ENCODE measurements at places on chromosomes 2 and 18. TPM values are rescaled to one million over a fixed set of nuclear protein-coding genes. Genes with fewer than 3 reads are reported as not detected.
A peak's percentile ranks its signal among the peaks of the same experiment; 100 is the strongest.

Gene SMAD7
- total RNA-seq, result 7.0 TPM

Gene KCNS3
- 3.3 TPM for total RNA-seq

DNA sequence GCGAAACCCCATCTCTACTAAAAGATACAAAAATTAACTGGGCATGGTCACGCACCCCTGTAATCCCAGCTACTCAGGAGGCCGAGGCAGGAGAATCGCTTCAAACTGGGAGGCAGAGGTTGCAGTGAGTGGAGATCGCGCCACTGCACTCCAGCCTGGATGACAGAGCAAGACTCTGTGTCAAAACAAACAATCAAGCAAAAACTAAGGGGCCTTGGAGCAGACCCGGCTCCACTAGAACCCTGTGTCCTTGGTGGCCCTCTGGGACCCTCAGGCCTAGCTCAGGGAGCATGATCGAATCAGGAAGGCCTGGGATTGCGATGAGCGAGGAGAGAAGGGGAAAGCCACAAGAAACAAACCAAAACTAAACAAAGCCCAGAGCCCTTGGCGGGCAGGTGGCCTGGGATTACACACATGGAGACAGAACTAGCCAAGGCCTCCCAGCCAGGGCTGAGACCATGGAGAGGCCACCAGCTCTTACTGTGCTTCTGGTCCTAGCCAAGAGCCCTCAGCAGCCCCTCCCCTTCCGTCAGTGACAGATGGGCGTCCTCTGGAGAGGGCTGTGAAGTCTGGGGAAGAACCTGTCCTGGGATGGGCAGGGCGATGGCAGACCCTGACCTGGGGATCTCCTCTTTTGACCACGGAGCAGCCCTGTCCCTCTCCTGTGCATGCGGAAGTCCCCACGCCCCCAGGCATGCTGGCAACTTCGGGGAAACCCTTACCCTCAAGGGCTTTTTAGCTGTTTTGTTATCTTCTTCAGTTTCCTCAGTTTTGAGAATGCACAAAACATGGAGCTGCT is 27.4 kb upstream of the CATIP start:
- H3K36me3 ChIP-seq, result no peaks in the 10 kb centered on the region
- no peak overlapping the region for H3K27ac ChIP-seq
- H3K27me3 ChIP-seq, result no peaks in the 10 kb centered on the region

DNA sequence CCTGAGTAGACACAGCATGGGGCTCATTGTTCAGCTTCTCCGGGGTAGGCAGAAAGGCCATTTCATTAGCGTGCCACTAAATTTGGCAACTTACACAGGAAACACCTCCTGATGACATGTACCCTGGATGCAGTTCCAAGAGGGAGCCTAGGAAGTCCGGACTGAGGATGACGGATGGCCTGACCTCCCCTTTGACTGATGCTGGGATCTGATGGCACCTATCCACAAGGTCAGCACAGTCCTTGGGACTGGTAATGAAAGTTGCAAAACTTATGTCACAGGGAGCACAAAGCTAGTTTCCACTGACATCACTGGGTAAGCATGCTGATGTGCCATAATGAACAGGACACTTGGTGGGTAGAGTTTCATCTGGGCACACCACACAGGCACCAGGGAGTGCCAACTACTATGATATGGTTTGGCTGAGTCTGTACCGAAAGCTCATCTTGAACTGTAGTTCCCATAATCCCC is 126.7 kb upstream of the ARL4C start:
- H3K27ac ChIP-seq, result no peak overlapping the region
- no peaks in the 10 kb centered on the region for H3K4me1 ChIP-seq
- H3K4me3 ChIP-seq, result no peak overlapping the region
- DNase-seq, result no peak
- H3K36me3 ChIP-seq, result no peaks in the 10 kb centered on the region

GRCh38 chr2:202064881-202065230 is 8.2 kb upstream of the KIAA2012 start:
- DNase-seq, result no peak
- no peaks in the 10 kb centered on the region for H3K4me1 ChIP-seq
- no peaks in the 10 kb centered on the region for H3K27me3 ChIP-seq
- H3K27ac ChIP-seq, result no peak overlapping the region

- no peak overlapping the region for H3K27ac ChIP-seq
- no peaks in the 10 kb centered on the region for H3K27me3 ChIP-seq
- peaks cover 9% of the 10 kb centered on the region for H3K36me3 ChIP-seq
- DNase-seq, result no peak
Measured at GRCh38 chr2:55581874-55582547, 35.4 kb downstream of the PPP4R3B start.

DNA sequence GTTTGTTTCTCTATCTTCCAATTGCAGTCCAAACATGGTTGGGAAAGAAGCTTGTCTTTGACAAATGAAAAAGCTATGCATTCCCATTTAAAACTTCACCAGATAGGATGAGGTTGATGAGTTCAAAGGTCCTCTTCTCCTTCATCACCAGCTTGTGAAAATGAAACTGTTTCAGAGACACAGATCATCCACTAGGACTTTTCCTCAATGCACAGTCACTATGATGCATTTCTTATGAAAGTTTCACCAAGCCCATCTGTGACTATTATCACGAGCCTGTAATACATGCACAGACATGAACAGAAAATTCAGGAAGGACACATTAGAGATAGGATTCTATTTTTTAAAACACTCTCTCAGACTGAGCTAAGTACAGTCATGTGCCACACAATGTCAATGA is 644.4 kb downstream of the PLCL1 start:
- H3K4me3 ChIP-seq, result no peak overlapping the region
- no peaks in the 10 kb centered on the region for H3K27me3 ChIP-seq
- DNase-seq, result no peak
- no peak overlapping the region for H3K27ac ChIP-seq

Gene TWIST2
- 0.63 TPM for total RNA-seq

Gene SNORC
- 1.2 TPM for total RNA-seq

GRCh38 chr2:11773747-11774525 is 27.5 kb downstream of the LPIN1 start:
- H3K27ac ChIP-seq, result no peak overlapping the region
- H3K4me1 ChIP-seq, result no peaks in the 10 kb centered on the region
- no peaks in the 10 kb centered on the region for H3K27me3 ChIP-seq

Gene GALNT5
- 0.19 TPM for total RNA-seq

GRCh38 chr18:13548966-13549879 is 177.1 kb downstream of the FAM210A start:
- peak; percentile 15 for DNase-seq
- no peak overlapping the region for H3K4me3 ChIP-seq
- no peak overlapping the region for H3K27ac ChIP-seq
- H3K36me3 ChIP-seq, result no peaks in the 10 kb centered on the region
- no peaks in the 10 kb centered on the region for H3K27me3 ChIP-seq

GRCh38 chr2:164816046-164816445 is 25.6 kb downstream of the COBLL1 start:
- H3K27ac ChIP-seq, result no peak overlapping the region
- H3K36me3 ChIP-seq, result no peaks in the 10 kb centered on the region
- no peak overlapping the region for H3K4me3 ChIP-seq
- peaks cover 9% of the 10 kb centered on the region for H3K4me1 ChIP-seq
- no peaks in the 10 kb centered on the region for H3K27me3 ChIP-seq
- no peak for DNase-seq

- H3K4me3 ChIP-seq, result no peak overlapping the region
- DNase-seq, result no peak
- H3K27me3 ChIP-seq, result no peaks in the 10 kb centered on the region
- no peaks in the 10 kb centered on the region for H3K4me1 ChIP-seq
- no peak overlapping the region for H3K27ac ChIP-seq
Measured at GRCh38 chr2:124138076-124138475, 113.0 kb downstream of the CNTNAP5 start.

DNA sequence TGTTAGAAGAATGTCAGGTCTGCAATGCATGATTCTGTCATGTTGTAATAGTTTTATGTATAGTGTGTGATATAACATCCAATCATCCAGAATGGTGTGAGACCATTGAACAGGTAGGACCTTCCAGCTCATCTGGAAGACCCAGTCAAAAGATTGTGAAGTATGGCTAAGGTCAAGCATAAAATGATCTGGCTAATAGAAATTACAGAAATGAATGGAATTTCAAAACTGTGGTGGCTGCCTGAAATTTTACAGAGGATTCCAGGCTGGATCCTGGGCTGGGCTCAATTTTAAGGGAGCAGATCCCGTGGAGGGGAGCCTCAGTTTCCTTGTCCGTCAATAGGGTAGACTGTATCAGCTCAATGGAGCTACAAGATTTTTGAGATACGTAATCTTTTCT is 39.1 kb downstream of the ACKR3 start:
- peaks cover 9% of the 10 kb centered on the region for H3K4me1 ChIP-seq
- no peak for DNase-seq
- H3K27ac ChIP-seq, result no peak overlapping the region
- no peaks in the 10 kb centered on the region for H3K36me3 ChIP-seq

- DNase-seq, result no peak
- H3K27me3 ChIP-seq, result no peaks in the 10 kb centered on the region
- no peak overlapping the region for H3K27ac ChIP-seq
Measured at GRCh38 chr2:134167015-134167414, 86.9 kb upstream of the MGAT5 start.

DNA sequence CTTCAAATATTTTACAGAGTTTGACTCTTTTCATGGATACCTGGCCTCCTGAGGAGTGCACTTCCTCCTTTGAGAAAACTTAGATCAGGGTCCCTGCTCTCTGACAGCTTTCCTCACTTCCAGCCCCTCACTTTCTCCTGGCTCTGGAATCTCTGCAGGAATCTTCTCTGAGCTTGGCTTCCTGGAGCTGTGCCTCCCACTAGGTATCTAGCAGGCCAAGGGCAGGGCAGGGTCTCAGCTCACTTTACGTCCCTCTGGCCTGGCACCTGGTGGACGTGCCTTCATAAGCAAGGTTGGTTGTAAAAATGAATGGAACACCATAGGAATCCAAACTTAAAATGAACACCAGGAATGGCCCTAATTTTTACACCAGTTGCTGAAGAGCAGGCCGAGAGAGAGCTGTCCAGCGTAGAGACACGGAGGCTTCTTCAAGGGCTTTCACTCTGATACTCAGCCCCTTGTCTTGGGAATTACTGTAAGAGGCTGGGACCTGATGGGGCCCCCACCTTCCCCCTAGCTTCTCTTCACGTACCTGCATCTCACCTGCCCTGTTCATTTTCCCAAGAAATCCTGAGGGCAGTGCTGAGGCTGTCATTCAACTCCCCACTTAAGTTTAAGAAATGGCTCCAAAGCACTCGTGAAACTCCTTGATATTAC is 426.9 kb upstream of the ID2 start:
- no peak overlapping the region for H3K27ac ChIP-seq
- no peak overlapping the region for H3K4me3 ChIP-seq
- DNase-seq, result no peak
- no peaks in the 10 kb centered on the region for H3K36me3 ChIP-seq

DNA sequence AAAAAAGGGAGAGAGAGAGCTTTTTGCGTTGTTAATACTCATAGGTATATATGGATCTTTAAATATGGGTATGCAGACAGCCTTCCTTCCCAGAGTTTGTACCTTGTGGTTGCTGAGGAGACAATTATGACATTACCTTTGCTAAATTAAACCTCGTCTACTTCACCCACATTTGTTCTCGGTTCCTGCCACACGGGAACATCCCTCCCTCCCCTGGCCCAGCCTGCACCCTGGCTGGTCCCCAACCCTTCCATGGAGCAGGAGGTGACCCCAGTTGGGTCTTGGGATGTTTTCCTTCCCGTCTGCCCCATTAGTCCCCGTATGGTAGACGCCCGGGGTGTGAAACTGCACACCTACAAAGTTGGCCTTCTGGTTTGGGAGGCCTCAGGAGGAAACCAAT is 105.3 kb upstream of the FZD7 start:
- no peak for DNase-seq
- H3K27me3 ChIP-seq, result no peaks in the 10 kb centered on the region
- H3K4me3 ChIP-seq, result no peak overlapping the region
- no peak overlapping the region for H3K27ac ChIP-seq
- no peaks in the 10 kb centered on the region for H3K4me1 ChIP-seq
- H3K36me3 ChIP-seq, result no peaks in the 10 kb centered on the region

Gene DNAJC5G
- total RNA-seq, result not detected

Gene STAT4
- total RNA-seq, result 2.5 TPM

Gene ST6GAL2
- 0.46 TPM for total RNA-seq

Gene KIF5C
- total RNA-seq, result 0.88 TPM

DNA sequence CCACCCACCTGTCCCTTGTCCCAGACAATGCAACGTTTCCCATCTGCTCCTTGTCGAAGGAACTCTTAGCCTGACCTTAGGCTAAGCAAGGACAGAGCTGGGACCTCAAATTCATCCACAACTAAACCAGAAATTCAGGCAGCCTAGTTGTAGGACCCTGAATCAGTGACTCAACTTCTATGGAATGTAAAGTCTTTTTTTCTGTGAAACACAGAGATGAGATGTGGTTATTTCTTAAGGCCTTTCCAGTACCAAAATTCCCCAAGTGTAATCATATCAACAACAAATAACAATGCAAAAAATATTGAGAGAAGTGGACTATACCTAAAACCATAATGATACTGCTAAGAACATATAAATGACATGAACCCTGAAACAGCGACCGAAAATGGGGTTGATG is 46.7 kb downstream of the EN1 start:
- no peaks in the 10 kb centered on the region for H3K4me1 ChIP-seq
- no peaks in the 10 kb centered on the region for H3K36me3 ChIP-seq
- DNase-seq, result no peak
- no peaks in the 10 kb centered on the region for H3K27me3 ChIP-seq

GRCh38 chr18:10142056-10142455 is 228.2 kb downstream of the VAPA start:
- H3K36me3 ChIP-seq, result no peaks in the 10 kb centered on the region
- peak overlapping the region; percentile 78 for H3K27ac ChIP-seq
- H3K4me1 ChIP-seq, result peaks cover 6% of the 10 kb centered on the region
- no peak overlapping the region for H3K4me3 ChIP-seq
- no peaks in the 10 kb centered on the region for H3K27me3 ChIP-seq
- DNase-seq, result no peak

DNA sequence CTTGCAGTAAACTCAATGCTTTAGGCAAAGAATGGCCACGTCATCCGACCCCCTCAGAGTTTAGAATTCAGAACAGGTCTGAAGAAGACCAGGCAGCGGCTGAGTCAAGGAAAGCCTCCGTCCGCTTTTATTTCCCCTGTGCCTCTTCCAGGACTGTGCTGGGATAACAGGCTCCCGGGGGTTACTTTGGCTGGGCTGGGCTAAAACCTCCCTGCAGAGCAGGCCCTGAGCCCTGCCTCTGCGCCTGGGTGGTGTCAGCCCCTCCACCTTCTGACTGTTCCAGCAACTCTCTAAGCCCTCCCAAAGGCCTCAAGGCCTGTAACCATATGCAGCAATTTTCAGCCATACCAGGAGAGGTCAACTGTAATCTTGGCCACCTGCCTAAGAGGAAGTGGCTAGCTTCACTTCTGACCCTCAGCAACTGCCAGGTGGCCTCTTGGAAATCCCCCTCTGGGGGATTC is 166.5 kb downstream of the RPIA start:
- peak overlapping the region; percentile 34 for H3K27ac ChIP-seq
- DNase-seq, result no peak
- H3K27me3 ChIP-seq, result no peaks in the 10 kb centered on the region
- H3K4me3 ChIP-seq, result no peak overlapping the region
- H3K4me1 ChIP-seq, result no peaks in the 10 kb centered on the region

DNA sequence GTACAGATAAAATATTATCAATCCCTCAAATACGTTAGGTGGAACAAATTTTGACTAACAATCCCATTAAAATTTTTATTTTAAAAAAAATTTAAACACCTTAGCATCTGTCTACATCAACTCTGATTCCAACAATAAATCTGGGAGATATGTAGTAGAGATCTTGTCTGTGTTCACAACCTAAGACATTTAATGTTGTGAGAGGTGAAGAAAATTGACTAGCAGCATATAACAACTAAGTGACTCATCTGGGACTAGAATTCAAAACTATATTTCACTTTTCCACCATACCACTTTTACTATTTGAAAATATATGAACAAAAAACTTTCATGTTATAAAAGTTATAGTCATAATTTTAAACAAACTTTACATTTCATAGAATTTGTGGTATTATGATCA is 97.9 kb downstream of the ATAD2B start:
- H3K27me3 ChIP-seq, result no peaks in the 10 kb centered on the region
- no peaks in the 10 kb centered on the region for H3K36me3 ChIP-seq
- DNase-seq, result no peak
- no peaks in the 10 kb centered on the region for H3K4me1 ChIP-seq
- no peak overlapping the region for H3K4me3 ChIP-seq
